ENCODE measurements at places on chromosomes 1 and 21. TPM values are rescaled to one million over a fixed set of nuclear protein-coding genes. Genes with fewer than 3 reads are reported as not detected.

GRCh38 chr1:111475701-111476100, 1.9 kb downstream of the C1orf162 start:
- DNase-seq, result no peak

GRCh38 chr1:51444096-51444495, 75.0 kb downstream of the EPS15 start:
- no peak for DNase-seq

DNA sequence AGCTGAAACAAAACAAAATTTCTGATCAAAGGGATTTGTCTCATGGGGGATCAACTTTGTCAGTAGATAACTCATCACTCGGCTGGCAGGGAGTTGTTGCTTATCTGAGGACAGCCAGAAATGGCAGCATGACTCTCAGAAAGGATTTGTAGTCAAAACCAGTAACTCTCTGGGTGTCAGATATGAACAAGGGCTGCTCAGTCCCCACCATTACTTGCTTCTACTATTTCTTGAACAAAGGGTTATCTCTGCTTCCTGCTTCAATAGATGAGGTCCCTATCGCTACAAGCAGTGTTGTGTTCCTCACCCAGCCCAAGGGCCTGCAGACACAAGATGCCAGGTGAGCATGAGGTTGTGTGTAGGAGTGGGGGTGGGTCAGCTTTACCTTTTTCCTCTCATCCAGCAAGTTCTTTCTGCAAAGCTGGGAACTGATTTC, 116.2 kb downstream of the PTBP2 start:
- no peak for DNase-seq

OVAAL gene
- total RNA-seq, result not detected

DNTTIP2 gene
- total RNA-seq, result 55.4 TPM

Data from OCI-LY7 (cell line).